ENCODE measurements at places on chromosomes 6 and 20. TPM values are rescaled to one million over a fixed set of nuclear protein-coding genes. Genes with fewer than 3 reads are reported as not detected.

Gene UBD
- not detected for total RNA-seq

Gene PSORS1C1
- total RNA-seq, result 4.2 TPM

Gene REM1
- not detected for total RNA-seq

Gene FLRT3
- 1.5 TPM for total RNA-seq

- H3K4me3 ChIP-seq, result no peak overlapping the region
- H3K36me3 ChIP-seq, result no peaks in the 10 kb centered on the region
- peaks cover 5% of the 10 kb centered on the region for H3K4me1 ChIP-seq
- DNase-seq, result no peak
- H3K27ac ChIP-seq, result no peak overlapping the region
Measured at GRCh38 chr20:15396026-15396425, 1058.6 kb upstream of the FLRT3 start.

- H3K27ac ChIP-seq, result no peak overlapping the region
- peaks cover 1% of the 10 kb centered on the region for H3K36me3 ChIP-seq
- no peak overlapping the region for H3K4me3 ChIP-seq
- H3K4me1 ChIP-seq, result peaks cover 9% of the 10 kb centered on the region
- H3K27me3 ChIP-seq, result peaks cover 4% of the 10 kb centered on the region
- no peak for DNase-seq
Measured at GRCh38 chr6:124123617-124124209, 320.0 kb downstream of the NKAIN2 start.

DNA sequence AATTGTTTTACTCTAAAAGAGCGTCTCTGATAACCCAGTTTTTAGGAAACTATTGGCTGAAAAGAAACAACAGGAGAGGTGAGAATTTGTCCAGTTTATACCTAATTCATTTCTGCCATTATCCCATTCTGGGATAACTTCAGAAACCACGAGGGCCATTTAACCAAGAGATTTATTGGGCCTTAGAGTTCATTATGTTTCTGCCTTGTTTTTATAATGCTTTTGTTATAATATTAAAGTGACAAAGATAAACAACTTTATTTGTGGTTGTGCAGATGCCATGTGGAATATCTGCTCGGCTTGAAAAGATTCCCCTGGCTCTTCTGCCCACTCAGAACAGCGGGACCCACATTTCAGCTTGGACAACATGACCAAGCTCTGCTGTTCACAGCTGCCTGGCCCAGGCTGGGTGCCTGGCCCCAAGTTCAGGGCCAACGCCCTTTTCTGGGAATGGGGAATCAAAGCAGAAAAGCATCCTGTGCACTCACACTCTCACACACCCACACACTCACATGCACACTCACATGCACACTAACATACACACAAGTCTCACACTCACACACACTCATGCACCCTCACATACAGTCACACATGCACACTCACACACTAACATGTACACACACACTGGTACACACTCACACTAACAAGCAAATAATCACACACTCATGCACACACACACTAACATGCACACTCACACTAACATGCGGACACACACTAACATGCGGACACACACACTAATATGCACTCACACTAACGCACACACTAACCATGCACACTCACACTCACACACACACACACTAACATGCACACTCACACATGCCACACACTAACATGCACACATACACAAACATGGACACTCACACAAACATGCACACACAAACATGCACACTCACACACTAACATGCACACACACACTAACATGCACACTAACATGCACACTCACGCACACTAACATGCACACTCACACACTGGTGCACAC, 86.7 kb upstream of the NEDD9 start:
- peaks cover 45% of the 10 kb centered on the region for H3K4me1 ChIP-seq
- H3K4me3 ChIP-seq, result no peak overlapping the region
- H3K27me3 ChIP-seq, result no peaks in the 10 kb centered on the region

DNA sequence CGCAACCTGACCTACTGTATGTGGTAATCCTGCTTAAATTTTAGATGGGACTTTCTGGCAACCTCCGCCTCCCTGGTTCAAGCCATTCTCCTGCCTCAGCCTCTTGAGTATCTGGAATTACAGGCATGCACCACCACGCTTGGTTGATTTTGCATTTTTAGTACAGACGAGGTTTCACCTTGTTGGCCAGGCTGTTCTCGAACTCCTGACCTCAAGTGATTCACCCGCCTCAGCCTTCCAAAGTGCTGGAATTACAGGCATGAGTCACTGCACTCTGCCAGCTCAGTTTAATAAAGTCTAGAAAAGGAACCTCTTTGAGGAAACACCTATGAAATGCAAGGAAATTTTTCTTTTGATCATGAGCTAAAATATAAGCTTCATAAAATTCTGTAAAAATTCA, 9.0 kb upstream of the PLCB4 start:
- no peaks in the 10 kb centered on the region for H3K27me3 ChIP-seq
- H3K27ac ChIP-seq, result peak overlapping the region; percentile 54
- H3K4me1 ChIP-seq, result peaks cover 16% of the 10 kb centered on the region
- no peak for DNase-seq

DNA sequence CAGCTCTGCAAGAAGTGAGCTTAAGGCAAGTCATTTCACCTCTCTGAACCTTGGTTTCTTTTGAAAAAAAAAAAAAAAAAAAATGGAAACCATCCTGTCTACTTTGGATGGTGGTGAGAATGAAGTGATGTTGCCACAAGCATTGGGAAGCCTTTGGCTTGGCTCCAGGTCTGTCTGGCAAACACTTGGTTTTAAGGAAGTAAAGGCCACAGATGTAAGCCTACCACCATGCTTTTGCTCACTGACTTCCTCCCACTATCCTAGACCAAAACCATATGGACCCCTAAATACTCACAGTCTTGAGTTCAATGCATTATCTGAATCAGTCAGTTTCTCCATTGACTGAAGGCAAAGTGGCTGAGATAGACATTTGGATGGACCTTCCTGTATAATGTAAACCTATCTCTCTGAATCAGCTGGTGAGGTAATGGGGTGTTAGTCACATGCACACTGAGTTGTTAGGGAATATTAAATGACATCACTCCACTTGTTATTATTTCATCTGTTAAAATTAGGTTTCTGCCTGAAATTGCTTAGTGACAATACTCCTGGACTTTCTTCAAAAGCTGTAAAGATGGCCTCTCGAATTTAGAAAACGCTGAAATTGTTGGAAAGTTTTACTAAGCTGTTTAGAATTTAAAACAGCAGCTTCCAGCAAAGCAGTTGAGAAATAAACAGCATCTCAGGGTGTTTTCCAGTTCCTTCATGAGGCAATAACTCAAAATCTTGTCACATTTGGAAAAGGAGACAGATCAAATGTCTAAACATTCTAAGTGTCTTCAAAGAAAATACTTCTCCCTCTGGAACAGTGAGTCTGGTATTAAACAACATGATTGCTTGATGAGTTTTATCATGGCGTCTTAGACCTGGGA, 833.5 kb downstream of the DHX35 start:
- H3K36me3 ChIP-seq, result peaks cover 4% of the 10 kb centered on the region
- no peak for DNase-seq
- H3K27ac ChIP-seq, result no peak overlapping the region
- H3K27me3 ChIP-seq, result no peaks in the 10 kb centered on the region
- H3K4me1 ChIP-seq, result peaks cover 7% of the 10 kb centered on the region

DNA sequence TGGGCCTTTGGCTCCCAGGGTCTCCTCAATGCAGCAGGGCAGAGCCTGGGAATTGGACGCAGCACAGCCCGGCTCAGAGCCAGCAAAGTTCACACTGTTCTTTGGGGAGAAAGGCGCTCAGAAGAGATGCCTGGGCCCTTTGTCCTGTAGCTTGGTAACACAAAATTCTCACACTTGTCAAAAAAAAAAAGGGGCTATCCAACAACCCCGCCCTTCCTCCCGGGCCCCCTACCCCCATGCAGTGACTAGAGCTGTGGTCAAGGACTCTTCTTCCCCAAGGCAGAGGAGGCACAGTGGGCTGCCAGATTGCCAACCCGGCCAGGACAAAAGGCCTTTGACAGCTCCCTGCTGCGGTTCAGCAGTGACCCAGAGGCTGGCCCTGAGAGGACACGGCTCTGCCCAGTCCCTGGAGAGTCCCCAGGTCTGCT, 2.0 kb downstream of the NKAIN4 start:
- no peak for DNase-seq
- no peak overlapping the region for H3K27ac ChIP-seq
- peaks cover 24% of the 10 kb centered on the region for H3K27me3 ChIP-seq
- H3K4me1 ChIP-seq, result peaks cover 7% of the 10 kb centered on the region
- H3K36me3 ChIP-seq, result peaks cover 4% of the 10 kb centered on the region

DNA sequence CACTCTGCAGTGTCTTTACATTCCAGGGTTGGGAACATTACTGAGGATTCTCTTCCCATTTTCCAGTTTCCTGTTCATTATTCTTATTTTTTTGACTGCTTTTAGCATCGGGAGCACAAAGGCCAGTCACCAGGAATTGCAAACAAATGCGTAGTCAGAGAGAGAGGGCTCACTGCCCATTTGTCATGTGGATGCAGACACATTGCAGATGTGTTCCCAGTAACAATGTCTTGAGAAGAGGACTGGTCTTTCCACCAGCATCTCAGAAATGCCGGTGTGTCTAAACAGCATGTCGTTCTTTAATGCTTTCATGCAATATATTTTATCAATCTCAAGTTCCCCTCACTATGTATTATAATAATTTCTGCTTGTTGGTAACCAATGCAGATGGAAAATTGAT, 952 bp upstream of the TAAR6 start:
- H3K4me1 ChIP-seq, result no peaks in the 10 kb centered on the region
- no peak overlapping the region for H3K4me3 ChIP-seq
- H3K36me3 ChIP-seq, result peaks cover 3% of the 10 kb centered on the region
- no peak for DNase-seq
- H3K27me3 ChIP-seq, result peaks cover 37% of the 10 kb centered on the region
- no peak overlapping the region for H3K27ac ChIP-seq

DNA sequence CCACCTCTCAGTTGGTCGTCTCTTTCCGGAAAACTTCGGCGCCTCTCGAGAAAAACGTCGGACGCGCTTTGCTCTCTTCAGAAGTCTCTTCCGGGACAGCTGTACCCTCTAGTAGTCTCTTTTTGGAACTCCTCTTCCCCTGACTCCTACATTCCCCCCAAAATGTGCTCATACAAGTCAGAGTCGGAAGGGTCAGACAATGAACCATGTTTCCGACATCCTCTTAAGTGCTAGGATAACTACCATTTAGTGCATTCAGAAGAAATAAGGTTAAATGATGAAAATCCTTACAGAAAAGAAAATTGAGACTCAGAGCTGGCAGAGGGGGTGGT, 476 bp upstream of the TP53RK start:
- H3K27ac ChIP-seq, result peak overlapping the region; percentile 95
- peaks cover 9% of the 10 kb centered on the region for H3K36me3 ChIP-seq

GRCh38 chr6:123804787-123805540, 1.3 kb downstream of the NKAIN2 start:
- H3K4me3 ChIP-seq, result peak overlapping the region; percentile 77
- H3K36me3 ChIP-seq, result no peaks in the 10 kb centered on the region
- no peak overlapping the region for H3K27ac ChIP-seq

DNA sequence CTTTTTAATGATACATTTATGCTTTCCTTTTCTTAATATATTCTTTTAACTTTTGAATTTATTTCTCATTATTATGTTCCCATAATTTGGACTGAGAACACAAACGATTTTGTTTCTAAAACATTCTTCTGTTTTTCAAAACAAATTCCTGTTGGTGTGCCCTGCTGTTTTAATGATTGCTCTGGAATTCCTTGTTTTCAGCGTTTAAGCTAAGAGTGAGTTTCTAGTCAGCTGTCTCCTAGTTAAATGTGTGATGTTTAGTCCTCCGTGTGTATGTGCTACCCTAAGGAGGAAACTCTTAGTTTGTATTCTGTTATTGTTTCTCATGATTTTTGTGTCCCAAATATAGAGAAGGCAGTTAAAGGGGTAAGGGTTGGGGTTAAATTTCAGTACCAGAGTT, 306.1 kb upstream of the RGS17 start:
- H3K27me3 ChIP-seq, result peaks cover 10% of the 10 kb centered on the region
- DNase-seq, result no peak
- no peak overlapping the region for H3K4me3 ChIP-seq

DNA sequence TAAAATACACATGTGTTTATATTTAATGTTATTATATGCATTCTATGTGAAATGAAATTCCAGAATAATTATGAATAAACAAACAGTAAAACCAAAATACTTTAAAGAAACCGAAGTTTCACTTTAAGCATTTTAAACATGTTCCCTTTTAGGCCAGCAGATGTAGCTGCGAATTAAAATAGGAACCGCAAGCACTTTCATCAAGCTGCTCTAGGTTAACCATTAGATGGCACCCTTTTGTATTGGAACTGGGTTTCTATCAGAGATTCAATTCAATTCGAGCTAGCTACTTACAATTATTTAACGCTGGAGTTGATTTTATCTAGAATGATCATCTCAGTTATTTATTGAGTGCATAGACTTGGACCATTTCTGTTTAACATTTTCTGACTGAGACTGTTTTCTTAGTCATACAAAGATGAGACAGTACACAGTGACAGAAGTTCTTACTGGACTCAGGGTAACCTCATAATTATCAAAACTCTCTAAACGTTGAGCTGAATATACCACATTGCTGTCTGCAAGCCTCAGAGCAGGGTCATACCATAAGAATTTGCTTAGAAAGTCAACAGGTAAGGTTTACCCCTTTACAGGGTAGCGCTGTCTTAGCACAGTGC, 8.5 kb downstream of the TMEM242 start:
- peak overlapping the region; percentile 9 for H3K27ac ChIP-seq
- H3K4me3 ChIP-seq, result no peak overlapping the region
- H3K4me1 ChIP-seq, result peaks cover 13% of the 10 kb centered on the region
- H3K27me3 ChIP-seq, result no peaks in the 10 kb centered on the region
- H3K36me3 ChIP-seq, result peaks cover 30% of the 10 kb centered on the region
- no peak for DNase-seq

DNA sequence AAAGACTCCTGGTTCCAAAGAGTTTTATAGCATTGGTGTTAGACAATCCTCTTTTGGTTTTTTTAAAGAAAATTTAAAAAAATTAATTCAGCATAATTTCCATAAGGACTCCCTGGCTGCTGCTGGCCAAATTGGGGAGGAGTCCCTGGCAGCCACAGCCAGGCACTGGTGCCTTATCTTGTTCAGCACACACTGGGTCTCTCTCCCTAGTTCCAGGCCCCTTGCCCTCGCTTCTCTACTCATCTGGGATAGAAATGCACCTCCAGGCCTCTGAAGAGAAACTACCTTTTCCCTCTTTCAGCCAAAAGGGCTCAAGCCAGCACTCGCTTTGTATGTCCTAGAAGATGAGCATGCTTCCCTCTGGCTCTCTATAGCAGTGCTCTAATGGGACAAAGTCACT, 13.4 kb upstream of the MAPK13 start:
- no peaks in the 10 kb centered on the region for H3K27me3 ChIP-seq

DNA sequence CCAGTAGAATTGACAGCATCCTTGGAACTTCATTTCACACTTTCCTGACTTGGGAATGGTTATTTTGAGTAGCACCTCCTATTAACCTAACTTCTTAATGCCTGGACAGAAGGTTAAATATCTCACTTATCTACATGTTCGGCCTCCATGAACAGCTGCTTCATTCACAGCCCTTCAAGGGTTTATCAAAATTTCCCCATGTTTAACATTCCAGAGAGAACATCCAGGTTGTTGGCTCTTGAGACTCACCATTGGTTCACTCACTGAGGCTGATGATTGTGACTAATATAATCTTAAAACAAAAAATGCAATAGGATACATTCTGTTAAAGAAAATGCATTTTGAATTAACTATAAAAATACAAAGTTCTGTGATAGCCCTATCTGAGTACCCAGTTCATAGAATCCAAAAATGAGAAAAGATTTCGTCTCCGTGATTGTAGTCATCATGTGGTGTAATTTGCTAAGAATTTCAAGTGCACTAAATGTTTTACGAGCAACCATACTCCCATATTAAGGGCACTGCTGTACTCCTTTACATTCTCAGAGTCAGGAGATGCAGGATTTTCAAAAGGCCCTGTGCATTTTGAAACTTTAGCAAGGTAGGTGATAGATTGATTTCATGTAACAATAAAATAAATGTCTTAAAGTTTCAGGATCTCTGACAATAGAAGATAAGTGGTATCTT, 260.6 kb upstream of the TAB2 start:
- peaks cover 54% of the 10 kb centered on the region for H3K4me1 ChIP-seq
- H3K36me3 ChIP-seq, result no peaks in the 10 kb centered on the region
